ENCODE measurements at places on chromosomes 5 and 9. TPM values are rescaled to one million over a fixed set of nuclear protein-coding genes. Genes with fewer than 3 reads are reported as not detected.
A peak's percentile ranks its signal among the peaks of the same experiment; 100 is the strongest.

DNA sequence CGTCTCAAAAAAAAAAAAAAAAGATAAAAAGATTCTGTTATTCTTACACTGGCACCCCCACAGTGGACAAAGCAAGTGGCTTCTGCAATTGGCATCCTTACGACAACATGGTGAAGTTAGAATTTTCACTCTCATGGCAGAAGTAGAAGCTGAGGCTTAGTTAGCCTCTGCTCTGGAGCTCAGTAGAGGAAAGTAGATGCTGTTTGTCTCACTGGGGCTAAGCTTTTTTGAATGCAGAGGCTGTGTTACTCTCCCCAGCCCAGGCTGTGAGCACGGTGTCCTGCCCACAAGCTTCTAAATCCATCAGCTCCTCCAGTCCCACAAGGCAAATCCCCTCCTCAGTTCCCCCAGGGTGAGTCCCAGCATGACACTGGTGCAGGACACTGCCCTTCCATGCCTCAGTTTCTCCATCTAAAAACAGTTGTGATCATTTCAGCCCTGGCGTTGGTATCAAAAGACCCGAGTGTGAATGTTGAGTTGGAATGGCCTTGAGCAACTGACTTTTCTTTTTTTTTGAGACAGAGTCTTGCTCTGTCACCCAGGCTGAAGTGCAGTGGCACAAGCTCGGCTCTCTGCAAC lies 22.6 kb upstream of the PHF19 start:
- no peaks in the 10 kb centered on the region for H3K4me1 ChIP-seq
- no peaks in the 10 kb centered on the region for H3K36me3 ChIP-seq
- H3K27me3 ChIP-seq: no peaks in the 10 kb centered on the region

Gene NR6A1
- total RNA-seq: 13.0 TPM

Gene SLC46A2
- not detected for total RNA-seq

Gene CATSPER3
- total RNA-seq: 0.68 TPM

- no peak for DNase-seq
- no peak within 1 kb of the TSS for H3K4me3 ChIP-seq
Measured at GRCh38 chr9:136204838-136205706, at the start of gene LHX3. LHX3 (minus strand) TSS chr9:136205128; CDS start chr9:136205012, 116 bp downstream.

DNA sequence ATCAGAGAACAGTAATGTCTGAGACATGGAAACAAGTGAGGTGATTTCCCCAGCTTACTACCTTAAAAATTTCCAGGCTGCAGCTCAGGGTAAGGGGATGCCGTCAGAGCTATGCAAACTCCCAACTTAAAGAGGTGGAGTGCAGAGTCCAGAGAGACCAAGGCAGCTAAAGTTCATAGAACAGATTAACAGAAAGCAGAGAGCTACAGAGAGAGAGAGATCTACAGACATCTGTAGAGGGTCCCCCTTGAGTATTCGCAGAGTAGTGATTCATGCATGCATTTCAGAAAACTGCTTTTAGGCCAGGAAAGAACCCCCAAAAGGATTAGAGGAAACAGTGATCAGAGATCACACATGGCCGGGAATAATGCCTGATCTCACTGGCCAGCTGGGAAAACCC lies 306.2 kb upstream of the PUM3 start:
- H3K27ac ChIP-seq: no peak overlapping the region
- H3K4me3 ChIP-seq: no peak overlapping the region
- no peaks in the 10 kb centered on the region for H3K4me1 ChIP-seq
- H3K36me3 ChIP-seq: no peaks in the 10 kb centered on the region
- no peaks in the 10 kb centered on the region for H3K27me3 ChIP-seq

DNA sequence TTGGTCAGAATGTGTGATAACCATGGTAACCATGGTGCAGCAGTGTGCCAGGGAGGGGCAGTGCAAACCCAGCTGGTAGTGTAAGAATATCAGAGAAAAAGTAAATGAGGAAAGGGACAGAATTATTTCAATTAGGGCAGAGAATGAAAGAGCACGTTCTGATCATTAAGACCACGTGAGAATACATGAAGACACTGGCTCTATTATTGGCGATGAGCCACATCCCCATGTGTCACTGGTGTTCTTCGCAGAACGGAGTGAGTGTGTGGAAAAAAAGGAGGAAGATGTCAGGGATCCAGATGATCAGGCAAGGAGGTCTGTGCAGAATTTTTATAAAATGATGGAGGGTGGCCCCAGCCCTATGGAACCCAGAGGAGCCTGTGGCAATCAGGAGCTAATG lies 315.5 kb downstream of the SEMA5A start:
- H3K27me3 ChIP-seq: no peaks in the 10 kb centered on the region
- no peaks in the 10 kb centered on the region for H3K36me3 ChIP-seq
- DNase-seq: no peak
- no peak overlapping the region for H3K4me3 ChIP-seq
- H3K4me1 ChIP-seq: no peaks in the 10 kb centered on the region

DNA sequence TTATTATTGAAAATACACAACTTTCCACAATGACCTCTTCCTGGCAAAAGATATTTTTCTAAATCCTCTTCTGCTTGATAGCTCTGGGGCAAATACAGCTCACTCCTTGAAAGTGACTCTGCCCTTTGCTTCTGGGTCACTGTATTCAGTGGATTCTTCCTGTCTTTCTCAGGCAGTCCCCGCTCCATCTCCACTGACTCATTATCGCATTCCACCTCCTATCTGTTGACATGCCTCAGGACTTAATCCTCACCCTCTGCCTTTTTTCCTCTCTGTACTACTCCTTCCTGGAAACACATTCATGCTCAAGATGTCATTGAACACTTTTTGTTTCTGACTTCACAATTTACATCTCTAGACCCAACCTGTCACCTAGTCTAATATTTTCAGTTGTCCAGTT lies 8.4 kb upstream of the RGS7BP start:
- H3K4me1 ChIP-seq: 0 out of 2 replicates have a peak, but pooled peaks cover 4% of the 10 kb centered on the region
- no peak overlapping the region for H3K27ac ChIP-seq
- DNase-seq: no peak
- H3K4me3 ChIP-seq: no peak overlapping the region
- H3K27me3 ChIP-seq: no peaks in the 10 kb centered on the region

DNA sequence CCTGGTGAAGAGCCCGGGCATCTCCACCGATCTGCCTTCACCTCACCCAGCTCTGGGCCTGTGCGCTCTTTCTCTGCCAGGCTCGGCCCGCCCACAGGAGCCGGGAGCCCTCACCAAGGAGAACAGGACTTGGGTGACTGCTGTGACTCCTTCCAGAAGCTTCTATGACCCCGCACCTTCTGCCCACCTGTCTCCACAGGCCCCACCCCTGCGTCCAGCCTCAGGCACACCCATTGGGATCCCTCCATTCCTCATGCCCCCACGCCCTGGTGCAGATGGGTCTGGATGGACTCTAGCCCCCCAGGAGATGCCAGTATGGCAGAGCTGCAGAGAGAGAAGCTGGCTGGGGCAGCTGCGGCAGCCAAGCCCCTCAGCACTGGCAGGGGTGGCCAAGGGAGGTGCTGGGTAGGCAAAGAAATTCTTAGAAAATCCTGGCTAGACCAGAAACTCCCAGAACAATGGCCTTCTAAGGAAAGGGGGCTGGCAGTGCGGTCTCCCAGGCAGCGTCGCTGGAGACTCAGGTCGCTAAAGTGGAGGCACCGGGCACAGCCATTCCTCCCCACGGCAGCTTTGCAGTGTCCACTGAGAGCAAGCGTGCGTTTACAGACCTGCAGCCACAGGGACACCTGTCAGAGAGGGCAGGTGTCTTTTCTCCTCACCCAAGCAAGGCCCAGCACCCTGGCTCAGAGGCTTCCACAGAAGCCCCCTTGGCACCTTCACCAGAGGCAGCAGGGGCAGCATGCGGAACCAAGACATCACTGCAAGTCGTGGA lies 17.3 kb downstream of the LPCAT1 start:
- no peak overlapping the region for H3K27ac ChIP-seq
- no peaks in the 10 kb centered on the region for H3K36me3 ChIP-seq
- H3K4me3 ChIP-seq: no peak overlapping the region
- 0 out of 2 replicates have a peak, but pooled peaks cover under 1% of the 10 kb centered on the region for H3K4me1 ChIP-seq
- H3K27me3 ChIP-seq: no peaks in the 10 kb centered on the region
- no peak for DNase-seq

GRCh38 chr5:1512541-1513291 lies 11.0 kb downstream of the LPCAT1 start:
- no peak overlapping the region for H3K27ac ChIP-seq
- H3K4me3 ChIP-seq: no peak overlapping the region
- H3K36me3 ChIP-seq: peaks cover 6% of the 10 kb centered on the region
- DNase-seq: no peak
- H3K27me3 ChIP-seq: no peaks in the 10 kb centered on the region

DNA sequence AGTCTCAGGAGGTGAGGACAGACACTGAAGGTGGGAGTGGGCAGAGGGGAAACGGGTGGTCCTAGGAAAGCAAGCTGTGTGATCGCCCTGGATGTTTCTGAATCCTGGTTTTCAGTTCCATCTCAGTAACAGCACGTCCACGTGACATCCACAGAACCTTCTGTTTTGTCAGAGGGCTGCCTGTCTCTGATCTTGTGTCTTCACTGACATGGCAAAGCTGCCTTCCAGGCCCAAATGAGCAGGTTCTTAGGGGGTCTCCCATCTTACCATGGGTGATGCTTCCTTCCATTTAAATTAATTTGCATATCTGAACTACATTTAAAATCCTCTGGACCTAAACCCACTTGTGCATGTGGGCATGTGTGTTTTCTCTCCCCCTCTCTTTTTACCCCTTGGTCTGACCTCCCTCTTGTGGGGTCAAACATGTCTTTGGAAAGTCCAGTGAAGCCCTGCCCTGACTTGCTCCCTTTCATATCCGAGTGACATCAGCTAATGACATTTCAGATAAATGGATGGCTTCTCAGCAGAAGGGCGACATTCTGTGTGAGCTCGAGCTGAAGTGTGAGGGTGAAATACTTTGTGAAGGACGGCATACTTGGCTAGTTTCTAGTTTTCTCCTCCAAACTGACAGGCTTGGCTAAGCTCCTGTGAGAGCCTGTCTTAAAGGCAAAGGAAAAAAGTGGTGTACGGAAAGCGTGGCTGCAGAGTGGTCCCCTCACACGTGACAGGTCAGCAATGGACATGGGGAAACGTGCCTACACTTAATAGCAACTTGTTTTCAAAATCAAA lies 204.8 kb upstream of the S1PR3 start:
- H3K4me3 ChIP-seq: no peak overlapping the region
- no peak for DNase-seq
- no peaks in the 10 kb centered on the region for H3K36me3 ChIP-seq
- no peaks in the 10 kb centered on the region for H3K27me3 ChIP-seq
- H3K4me1 ChIP-seq: peaks cover 26% of the 10 kb centered on the region

DNA sequence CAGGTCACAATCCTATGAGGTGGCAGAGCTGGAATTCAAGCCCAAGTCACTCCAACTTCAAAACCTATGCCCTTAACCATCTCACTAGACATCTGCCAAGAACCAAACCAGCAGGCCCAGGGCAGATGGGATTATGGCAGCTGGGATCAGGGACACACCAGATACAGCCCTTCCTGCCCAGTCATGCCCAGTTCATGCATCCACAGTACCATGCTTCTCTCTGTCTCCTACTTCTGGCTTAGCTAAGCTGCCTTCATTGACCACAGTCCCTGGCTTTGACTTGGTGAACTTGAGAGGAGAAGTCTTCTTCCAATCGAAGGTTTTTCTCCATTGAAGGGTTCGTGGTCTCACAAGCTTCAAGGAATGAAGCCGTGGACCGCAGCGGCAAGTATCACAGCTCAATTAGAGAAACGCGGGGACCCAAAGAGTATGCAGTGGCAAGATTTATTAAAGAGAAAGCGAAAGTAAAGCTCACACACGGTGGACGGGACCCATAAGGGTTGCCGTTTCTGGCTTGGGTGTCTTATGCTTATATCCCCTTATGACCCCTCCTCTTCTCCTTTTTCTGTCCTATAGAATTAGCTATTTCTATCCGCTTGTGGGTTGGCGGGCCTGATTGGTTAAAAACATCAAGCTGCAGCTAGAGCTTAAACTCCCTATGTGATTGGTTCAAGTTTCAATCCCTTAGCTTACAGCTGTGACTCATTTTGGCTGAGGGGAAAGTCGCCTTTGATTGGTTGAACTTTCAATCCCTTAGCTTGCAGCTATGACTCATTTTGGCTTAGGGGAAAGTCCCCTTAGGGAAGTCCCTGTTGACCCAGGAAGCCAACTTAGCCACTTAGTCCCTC lies 101.2 kb downstream of the TRIM36 start:
- H3K27ac ChIP-seq: no peak overlapping the region
- peak; percentile 85 for DNase-seq
- peak overlapping the region; percentile 49 for H3K4me3 ChIP-seq
- H3K27me3 ChIP-seq: no peaks in the 10 kb centered on the region

GRCh38 chr9:124835026-124835557 lies 18.2 kb upstream of the WDR38 start:
- H3K27ac ChIP-seq: peak overlapping the region; percentile 59
- peak; percentile 84 for DNase-seq
- no peaks in the 10 kb centered on the region for H3K27me3 ChIP-seq
- H3K36me3 ChIP-seq: no peaks in the 10 kb centered on the region

- H3K27ac ChIP-seq: no peak overlapping the region
- no peaks in the 10 kb centered on the region for H3K36me3 ChIP-seq
- DNase-seq: no peak
- no peaks in the 10 kb centered on the region for H3K4me1 ChIP-seq
Measured at GRCh38 chr5:126002222-126002897, 420.8 kb upstream of the GRAMD2B start.

Gene CDO1
- total RNA-seq: not detected

Gene PFN3
- total RNA-seq: not detected

GRCh38 chr9:97704851-97705250 lies 7.7 kb upstream of the XPA start:
- peaks cover 38% of the 10 kb centered on the region for H3K4me1 ChIP-seq
- no peaks in the 10 kb centered on the region for H3K27me3 ChIP-seq
- H3K36me3 ChIP-seq: no peaks in the 10 kb centered on the region

- no peak for DNase-seq
- no peaks in the 10 kb centered on the region for H3K4me1 ChIP-seq
- no peak overlapping the region for H3K27ac ChIP-seq
- H3K27me3 ChIP-seq: no peaks in the 10 kb centered on the region
Measured at GRCh38 chr9:97480749-97481148, 20.7 kb upstream of the TMOD1 start.

- no peak overlapping the region for H3K4me3 ChIP-seq
- DNase-seq: no peak
- H3K36me3 ChIP-seq: no peaks in the 10 kb centered on the region
- peaks cover 26% of the 10 kb centered on the region for H3K4me1 ChIP-seq
Measured at GRCh38 chr9:120934281-120934680, 7.7 kb upstream of the TRAF1 start.

Gene BRIX1
- total RNA-seq: 73.4 TPM

Gene MORN5
- not detected for total RNA-seq

DNA sequence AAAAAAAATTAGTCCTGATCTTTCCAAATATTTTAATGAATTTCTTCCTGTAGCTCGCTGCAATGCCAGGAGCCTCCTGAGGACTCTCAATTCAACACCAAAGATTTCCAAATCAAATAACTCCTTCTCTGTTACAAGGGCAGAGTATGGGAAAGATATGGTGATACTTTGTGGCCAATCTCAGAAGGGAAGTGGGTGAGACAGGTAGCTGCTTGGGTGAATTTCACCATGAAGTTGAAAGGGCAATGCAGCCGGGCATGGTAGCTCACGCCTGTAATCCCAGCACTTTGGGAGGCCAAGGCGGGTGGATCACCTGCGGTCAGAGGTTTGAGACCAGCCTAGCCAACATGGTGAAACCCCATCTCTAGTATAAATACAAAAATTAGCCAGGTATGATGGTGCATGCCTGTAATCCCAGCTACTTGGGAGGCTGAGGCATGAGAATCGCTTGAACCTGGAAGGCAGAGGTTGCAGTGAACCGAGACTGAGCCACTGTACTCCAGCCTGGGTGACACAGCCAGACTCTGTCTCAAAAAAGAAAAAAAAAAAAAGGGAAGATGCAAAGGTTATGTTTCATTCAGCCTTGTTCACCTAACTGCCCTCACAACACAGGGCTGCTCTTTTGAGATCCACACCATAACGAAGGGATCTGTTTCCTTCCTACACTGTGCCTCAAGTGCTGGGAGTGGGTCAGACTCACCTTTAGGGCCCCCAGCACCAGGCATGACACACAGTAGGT lies 58.6 kb downstream of the PTPN3 start:
- H3K27me3 ChIP-seq: no peaks in the 10 kb centered on the region
- DNase-seq: no peak
- peaks cover 16% of the 10 kb centered on the region for H3K36me3 ChIP-seq
